ENCODE measurements at places on chromosomes 13 and 19.

GRCh38 chr13:79227418-79227817 lies 178.6 kb downstream of the RBM26 start:
- no peak for DNase-seq

DNA sequence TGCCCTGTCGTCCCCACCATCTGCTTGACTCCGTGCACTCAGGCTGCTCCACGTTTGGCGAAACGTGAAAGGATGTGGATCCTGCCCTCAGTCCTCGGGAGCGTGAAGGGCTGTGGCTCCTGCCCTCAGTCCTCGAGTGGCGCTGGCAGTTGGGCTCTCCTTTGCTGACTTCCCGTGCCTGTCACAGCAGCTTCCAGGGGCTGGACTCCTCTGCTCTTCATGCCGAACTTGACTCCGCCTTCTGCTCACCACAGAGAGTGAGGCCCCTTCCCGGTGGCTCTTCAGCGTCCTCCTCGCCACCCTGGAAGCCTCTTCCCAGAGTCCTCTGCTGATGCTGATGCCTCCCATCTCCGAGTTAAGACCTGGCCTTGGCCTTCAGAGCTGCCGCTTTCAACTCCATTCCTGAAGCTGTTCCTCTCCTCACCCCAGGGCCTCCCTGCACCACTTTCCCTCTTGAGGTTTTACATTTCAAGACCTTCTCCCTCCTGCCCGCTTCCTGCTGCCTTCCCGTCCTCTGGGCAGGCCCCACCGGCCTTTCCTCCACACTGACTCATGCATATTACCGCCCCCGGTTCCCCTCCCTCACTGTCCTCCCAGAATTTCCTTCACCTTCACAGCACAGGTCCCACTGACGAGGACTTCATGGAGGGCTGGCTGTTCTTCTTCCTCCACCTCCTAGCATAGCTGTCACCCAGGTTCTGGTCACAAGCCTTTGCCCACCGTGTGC lies 111.7 kb downstream of the SHISA2 start:
- DNase-seq, result no peak

DNA sequence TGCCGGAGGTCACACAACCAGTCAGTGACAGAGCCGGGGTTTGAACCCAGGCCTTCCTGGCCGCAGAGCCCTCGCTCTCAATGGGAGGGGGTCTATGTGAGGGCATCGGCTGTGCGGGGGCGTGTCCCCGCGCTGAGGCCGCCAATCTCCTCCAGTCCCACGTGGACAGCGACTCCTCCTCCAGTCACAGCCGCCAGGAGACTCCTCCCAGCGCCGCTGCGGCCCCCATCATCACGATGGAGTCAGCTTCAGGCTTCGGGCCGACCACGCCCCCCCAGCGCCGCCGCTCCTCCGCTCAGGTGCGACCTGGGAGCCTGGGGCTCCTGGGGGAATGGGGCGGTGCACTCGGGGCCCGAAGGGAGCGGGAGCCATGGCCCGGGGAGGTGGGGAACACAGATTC lies 6.0 kb downstream of the SPRED3 start:
- DNase-seq, result no peak

- no peak for DNase-seq
Observed at GRCh38 chr19:15540435-15540834, 32.1 kb downstream of the CYP4F22 start.

- DNase-seq, result no peak
Observed at GRCh38 chr13:96500953-96501352, 411.0 kb downstream of the HS6ST3 start.
